ENCODE measurements at places on chromosomes 6 and 20. TPM values are rescaled to one million over a fixed set of nuclear protein-coding genes. Genes with fewer than 3 reads are reported as not detected.

The ARHGAP18 gene
- total RNA-seq, result 2.5 TPM

- no peak for DNase-seq
Measured at GRCh38 chr20:57220337-57221145, 45.9 kb downstream of the BMP7 start.

GRCh38 chr6:168133168-168133561 is 54.2 kb upstream of the FRMD1 start:
- DNase-seq, result no peak

DNA sequence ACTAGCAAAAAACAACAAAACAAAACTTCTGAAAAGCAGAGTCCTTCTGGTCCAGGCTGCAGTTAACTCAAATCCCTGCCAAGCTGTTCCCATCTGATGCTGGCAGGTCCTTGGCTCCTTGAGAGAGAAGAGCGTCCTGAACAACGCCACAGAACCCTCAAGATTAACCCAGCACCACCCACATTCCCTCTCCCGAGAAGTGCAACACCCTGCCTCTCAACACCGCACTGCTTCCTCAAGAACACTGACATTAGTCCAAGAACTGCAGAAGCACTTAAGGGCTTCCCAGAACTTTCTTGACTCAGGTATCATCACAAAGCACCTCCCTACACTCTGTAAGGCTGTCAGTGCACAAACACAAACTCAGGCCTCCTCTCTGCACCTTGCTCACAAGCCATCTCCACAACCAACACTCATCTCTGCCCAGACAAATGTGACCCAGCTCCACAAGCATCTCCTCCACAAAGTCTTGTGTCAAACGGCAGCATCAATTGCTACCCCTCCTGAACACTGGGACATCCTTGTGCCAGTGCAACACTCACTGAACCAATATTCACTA is 7.5 kb downstream of the MRPL14 start:
- no peak for DNase-seq

The BEND6 gene
- not detected for total RNA-seq

The DSP gene
- total RNA-seq, result 0.29 TPM

DNA sequence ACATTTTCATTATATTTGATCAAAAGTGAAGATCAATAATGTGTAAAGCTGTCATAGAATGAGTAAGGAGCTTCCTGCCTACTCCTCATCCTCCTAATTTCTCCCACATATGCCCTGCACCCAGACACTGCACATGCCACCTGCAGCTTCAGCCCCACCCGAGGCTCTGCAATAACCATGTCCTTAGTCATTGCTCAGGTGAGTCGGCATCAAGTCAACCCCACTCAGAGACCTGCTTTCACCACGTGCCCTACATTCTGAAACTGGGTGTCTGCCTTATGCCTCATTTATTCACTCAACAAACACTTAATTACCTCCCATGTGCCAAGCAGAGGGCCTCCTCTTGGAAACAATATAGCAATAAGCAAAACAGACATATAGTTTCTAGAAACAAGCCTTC is 15.4 kb upstream of the TNFAIP3 start:
- no peak for DNase-seq
